ENCODE measurements at places on chromosomes 3 and 15. TPM values are rescaled to one million over a fixed set of nuclear protein-coding genes. Genes with fewer than 3 reads are reported as not detected.

DNA sequence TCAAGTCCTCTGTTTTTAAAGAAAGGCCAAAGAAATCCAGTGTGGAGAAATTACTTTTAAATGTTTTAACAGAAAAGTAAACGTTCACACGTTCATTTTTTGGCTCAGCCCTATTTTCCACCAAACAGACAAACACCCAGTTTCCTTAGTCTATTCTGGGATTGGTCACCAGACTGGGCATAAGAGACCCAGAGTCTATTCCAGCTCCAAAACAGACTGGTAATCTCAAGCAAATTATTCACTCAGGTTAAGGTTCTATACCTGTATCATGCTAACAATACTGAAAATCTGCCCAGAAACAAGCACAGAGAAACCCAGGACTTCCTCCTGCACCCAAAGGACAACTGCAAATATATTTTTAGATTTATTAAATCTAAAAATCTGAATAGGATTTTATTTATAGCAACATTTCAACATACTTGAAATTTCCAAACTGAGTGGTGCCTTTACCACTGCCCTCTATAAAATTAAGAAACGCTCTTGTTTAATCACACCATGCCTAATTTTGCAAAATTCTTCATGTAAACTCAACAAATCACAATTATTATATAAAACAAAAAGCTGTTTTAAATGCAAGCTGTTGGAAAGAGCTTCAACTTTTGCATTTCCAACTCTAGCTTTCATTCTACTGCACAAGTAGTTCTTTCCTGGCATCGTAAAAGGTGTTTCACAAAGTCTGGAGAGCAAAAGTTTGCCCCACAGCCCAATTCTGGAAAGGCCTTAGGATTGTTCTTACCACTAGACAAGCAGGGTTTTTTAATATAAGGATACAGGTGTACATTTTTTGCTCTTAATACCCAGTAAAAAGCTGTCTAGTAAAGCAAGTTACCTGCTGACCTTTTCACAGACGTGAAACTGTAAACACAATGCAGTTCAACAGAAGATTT lies 18.7 kb downstream of the ZNF148 start:
- no peaks in the 10 kb centered on the region for H3K36me3 ChIP-seq
- H3K4me1 ChIP-seq: no peaks in the 10 kb centered on the region
- DNase-seq: no peak
- no peaks in the 10 kb centered on the region for H3K27me3 ChIP-seq

DNA sequence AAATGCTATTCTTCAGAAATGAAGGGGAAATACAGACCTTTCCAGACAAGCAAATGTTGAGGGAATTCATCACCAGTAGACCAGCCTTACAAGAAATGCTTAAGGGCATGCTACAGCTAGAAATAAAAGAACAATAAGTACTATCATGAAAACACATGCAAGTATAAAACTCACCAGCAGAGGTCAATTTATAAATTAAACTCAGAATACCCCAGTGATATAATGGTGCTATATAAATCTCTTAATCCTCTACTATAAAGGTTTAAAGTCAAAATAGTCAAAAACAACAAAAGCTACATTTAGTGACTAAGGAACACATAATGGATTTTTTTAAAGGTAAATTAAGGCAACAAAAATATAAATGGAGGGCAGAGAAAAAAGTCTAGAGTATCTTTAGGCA lies 142.5 kb downstream of the CPNE4 start:
- H3K27ac ChIP-seq: no peak overlapping the region
- H3K27me3 ChIP-seq: no peaks in the 10 kb centered on the region
- no peaks in the 10 kb centered on the region for H3K4me1 ChIP-seq
- no peaks in the 10 kb centered on the region for H3K36me3 ChIP-seq
- no peak for DNase-seq

GRCh38 chr3:60017631-60018030 lies 967.8 kb upstream of the CFAP20DC start:
- H3K4me1 ChIP-seq: no peaks in the 10 kb centered on the region
- no peak overlapping the region for H3K27ac ChIP-seq
- H3K4me3 ChIP-seq: no peak overlapping the region
- DNase-seq: no peak

- H3K27me3 ChIP-seq: no peaks in the 10 kb centered on the region
- H3K27ac ChIP-seq: no peak overlapping the region
- H3K4me3 ChIP-seq: no peak overlapping the region
- DNase-seq: no peak
- H3K36me3 ChIP-seq: no peaks in the 10 kb centered on the region
Measured at GRCh38 chr3:188635258-188636042, 481.5 kb downstream of the LPP start.

DNA sequence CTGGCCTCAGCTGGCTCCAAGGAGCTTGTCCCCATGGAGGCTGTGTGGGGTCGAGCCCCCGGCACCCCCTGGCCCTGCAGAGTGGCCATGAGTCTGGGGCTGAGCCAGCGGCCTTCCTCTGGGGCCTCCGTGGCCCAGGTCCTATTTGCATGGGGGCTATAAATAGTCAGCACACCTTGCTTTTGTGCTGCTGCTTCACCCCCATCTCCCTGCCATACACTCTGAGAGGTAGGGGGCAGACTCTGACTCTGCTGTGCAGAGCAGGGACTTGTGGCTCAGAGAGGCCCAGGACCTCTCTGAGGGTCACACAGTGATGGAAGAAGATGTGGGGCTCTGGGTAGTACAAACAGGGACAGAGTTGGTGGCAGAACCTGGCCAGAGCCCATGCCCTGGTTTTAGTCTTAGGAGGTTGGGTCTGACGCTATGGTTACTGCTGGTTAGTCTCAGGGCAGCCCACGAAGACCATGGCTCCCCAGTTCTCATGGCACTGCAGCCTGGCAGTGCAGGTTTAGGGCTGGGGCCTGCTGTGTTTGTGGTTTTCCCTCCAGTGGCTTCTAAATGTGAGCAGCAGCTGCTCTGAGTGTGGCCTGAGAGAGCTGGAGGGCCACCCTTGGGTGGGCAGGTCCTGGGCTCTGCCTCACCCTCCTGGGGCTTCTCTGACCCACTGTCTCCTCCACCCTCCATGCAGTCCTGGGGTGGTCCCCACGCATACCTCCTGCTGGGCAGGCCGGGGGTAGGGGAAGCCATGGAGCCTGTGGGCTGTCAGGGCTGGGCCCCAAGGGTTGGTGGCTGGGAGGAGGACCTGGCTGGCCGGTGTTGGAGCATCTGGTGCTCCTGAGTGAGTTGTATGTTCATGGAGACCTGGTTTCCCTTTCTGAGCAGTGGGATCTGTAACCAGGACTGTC lies 13.6 kb downstream of the PRKCD start:
- H3K27ac ChIP-seq: no peak overlapping the region
- peaks cover 3% of the 10 kb centered on the region for H3K4me1 ChIP-seq
- DNase-seq: no peak

Gene ZPLD1
- total RNA-seq: not detected

Gene PLSCR5
- not detected for total RNA-seq

Data from H1 (cell line).